H1 (cell line): ENCODE measurements at places on chromosomes 5 and 9.

DNA sequence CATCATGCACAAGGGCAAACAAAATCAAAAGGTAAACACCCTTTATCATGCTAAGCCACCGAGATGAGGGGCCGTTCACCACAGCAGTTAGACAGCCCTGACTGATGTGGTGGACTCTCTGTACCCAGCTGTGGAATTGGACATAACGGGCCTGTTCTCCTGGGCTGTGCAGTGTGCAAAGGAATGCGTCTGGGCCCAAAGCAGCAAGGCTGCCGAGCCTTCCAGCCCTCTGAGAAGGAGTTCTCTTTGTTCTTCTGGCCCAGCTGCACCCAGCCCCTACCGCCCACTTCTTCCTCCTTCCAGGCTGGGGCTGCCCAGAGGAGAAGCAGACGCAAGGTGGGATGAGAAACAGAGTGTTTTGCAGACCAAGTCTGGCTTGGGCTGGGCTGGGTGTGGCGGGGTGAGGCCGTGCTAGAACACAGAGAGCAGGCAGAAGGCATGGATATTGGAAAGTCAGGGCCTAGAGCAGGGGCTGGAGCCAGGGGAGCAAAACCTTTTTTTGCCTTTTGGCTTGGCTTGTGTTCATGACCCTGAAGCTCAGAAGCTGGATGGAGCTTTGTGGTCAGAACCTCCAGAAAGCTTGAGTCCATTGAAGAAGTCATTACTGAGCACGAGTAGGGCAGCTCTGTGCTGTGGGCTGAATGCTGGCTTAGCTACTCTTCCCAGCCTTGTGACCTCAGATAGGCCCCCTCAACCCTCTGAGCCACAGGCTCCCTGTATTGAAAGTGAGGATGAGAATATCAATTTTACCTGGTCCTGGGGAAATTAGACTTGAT, 49.8 kb upstream of the SH3PXD2B start:
- no peak for DNase-seq

DNA sequence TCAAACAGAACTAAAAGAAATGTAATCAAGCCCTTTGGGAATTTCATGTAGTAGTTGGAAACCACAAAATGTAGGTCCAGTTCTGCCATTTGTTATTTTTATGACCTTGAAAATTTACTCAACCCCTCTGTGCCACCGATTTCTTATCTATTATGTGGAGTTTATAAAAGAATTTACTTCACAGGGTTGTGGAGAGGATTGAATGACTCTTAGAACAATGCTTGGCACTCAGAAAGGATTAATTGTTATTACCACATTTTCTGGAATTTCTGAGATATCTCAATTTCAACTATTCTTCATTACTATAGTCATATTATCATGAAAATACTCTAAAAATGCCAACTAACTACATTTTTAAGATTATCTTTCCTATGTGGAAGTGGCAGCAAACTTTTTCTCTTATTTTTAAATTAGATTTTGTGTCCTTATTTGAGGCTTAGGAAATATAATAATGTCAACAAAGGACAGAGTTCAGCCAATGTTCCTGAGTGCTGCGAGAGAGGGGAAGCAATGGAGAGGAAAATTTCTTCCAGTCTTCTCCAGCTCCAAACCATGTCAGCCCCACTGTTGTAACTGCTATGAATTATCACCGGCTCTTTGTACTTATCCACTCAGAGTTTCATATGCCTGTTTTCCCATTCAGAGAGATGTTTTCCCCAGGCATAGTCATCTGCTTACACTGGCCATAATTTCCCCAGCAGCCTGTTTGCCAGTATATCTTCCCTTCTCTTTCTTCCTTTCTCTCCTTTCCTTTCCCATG, 525.6 kb downstream of the SPATA31D1 start:
- no peak for DNase-seq

DNA sequence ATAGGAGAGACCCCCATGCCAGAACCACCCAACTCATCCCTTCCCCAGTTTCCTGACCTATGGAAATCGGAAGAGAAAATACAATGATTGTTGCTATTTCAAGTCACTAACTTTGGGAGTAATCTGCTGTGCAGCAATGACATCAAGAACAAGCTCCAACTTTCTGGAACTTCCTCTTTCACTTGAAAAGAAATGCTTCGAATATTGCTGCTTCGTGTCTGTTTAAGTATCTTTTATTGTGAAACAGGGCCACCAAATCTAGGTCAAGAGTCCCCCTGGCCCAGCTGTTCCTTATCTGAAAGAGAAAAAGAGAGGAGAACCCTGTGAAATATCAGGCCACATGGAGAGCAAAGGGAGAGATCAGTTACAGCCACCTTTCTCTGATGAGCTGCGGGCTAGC, 59.4 kb upstream of the DNAH5 start:
- DNase-seq, result no peak

DNA sequence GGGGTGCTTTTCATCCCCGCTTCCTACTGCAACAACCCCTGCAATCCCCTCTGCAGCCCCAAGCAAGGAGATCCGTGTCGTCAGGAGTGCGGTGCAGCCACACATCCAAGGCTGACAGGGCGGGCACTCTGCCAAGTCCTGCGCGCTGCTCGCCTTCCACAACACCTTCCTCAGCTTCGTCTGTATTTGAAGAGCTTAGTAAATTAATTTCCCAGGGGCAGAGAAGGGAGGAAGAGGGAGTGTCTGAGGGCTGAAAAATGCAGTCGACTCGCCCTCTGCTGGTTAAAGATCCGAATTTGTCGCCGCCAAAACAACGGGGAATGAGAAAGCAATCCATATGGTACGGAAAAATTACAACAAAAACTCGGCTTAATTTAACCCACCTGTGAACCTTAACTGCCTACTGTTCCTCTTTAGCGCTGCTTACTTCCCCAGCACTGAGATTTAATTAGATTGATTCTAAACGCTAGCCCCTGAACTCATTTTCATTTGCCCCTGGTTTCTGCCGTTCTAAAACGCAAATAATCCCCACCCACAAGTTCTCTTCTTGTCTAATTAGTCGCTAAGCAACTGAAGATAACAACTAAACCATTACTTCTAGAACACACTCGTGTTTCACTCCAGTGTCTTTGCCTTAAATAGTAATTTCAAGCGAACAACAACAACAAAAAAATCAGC, 10.9 kb upstream of the PCDHB1 start:
- DNase-seq, result peak; percentile 63

GRCh38 chr5:98933445-98934072, 4.8 kb upstream of the CHD1 start:
- DNase-seq, result no peak

- DNase-seq, result no peak
Measured at GRCh38 chr5:34869256-34869655, 30.3 kb downstream of the TTC23L start.

- no peak for DNase-seq
Measured at GRCh38 chr9:75891771-75892215, 1.3 kb downstream of the PCSK5 start.

GRCh38 chr5:169796731-169797130, 159.7 kb downstream of the DOCK2 start:
- DNase-seq, result no peak

GRCh38 chr9:8419596-8420275, 620.2 kb upstream of the DMAC1 start:
- DNase-seq, result no peak

DNA sequence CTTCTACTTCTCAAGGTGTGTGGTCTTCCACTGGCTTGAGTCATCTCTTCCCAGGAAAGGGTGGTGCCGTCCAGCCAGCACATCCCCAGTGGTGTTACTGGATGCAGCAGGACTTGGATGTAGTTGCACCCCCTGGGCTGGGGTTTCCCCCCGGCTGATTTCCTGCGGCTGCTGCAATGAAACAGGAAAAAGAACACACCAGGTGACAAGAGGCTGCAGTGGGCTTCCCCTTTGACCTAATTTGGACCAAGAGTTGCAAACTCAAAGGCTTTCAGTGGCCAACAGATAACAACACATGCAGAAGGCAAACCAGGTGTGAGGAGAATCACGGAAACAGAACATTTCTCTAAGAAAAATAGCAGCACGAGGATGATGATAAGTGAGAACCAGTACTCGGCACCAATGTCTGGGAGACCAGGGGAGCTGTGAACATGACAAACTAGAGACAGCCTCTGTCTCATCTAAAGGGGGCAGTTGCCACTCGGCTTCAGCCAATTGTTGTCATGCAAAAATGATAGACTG, 83.7 kb downstream of the PDE6A start:
- peak; percentile 34 for DNase-seq

- DNase-seq, result no peak
Measured at GRCh38 chr5:171840711-171841522, 55.3 kb downstream of the SMIM23 start.

DNA sequence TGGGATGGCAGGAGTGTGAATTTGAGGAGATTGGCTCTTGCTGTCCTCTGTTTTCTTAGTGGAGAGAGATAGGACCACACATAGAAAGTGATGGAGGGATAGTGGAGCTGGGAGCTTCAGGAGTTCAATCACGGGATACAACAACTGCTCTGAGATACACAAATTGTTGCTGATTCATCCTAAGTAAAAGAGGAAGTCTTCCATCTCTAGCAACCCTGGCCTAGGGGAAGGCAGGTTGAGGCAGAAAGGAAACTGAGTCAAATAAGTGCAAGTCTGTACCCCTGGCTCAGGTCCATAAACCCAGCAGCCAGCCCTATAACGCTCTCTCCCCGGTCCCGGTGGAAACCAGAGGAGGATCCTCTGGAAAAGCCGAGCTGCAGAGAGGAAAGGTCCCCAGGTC, 97.7 kb downstream of the ADCY2 start:
- DNase-seq, result no peak

DNA sequence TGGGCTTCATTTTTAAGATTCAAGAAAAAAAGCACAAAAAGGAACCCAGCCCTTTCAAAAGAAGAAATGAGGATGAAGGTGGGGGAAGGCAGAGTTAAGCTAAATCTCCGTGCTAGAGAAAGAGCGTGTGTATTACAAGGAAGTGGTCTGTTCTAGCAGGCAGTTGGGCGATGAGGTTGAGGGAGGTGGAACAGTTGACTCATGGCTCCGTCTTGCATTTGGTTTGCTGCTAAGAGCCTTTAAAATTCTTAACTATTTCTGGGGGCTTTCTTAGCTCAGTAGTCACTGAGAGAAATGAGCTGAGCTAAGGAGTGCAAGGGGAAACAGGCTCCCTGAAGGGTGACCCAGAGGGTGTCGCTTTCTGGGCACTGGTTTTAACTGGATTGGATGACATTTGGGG, 117.4 kb downstream of the GCNT1 start:
- peak; percentile 9 for DNase-seq

- DNase-seq, result no peak
Measured at GRCh38 chr5:17243287-17244063, 26.0 kb downstream of the BASP1 start.

DNA sequence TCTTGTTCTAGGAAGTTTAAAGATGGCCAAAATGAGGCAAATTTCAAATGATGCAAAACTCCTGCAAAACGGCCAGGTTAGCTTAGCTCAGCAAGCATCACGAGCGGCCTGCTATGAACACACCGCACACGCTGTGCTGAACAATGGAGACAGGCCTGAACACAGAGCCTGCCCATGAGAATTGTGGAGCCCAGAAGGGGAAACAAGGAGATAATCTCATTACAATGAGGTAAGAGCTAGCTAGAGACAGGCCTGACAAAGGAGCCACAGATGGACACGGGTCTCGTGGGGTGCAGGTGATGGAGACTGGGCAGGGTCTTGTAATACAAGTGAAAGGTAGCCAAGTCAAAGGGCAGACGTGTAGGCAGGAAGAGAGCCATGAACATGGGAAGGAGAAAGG, 50.2 kb downstream of the PSMB7 start:
- DNase-seq, result no peak

DNA sequence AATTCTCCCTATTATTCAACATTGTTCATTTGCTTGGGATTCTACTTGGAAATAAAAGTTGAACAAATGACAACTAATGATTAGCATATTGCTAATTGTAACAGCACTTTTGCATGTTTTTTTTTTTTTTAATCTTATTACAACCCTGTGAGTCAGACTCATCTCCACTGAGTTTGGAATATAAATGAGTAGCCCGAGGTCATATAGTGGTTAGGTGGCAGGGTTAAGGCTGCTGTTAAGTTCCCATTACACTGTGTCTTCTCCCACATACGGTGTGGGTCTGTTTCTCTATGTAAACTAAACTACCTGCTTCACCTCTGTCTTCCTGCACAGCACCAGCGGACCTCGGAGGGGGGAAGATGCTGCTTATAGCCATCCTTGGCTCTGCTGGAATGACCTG, 92.4 kb downstream of the EQTN start:
- no peak for DNase-seq

DNA sequence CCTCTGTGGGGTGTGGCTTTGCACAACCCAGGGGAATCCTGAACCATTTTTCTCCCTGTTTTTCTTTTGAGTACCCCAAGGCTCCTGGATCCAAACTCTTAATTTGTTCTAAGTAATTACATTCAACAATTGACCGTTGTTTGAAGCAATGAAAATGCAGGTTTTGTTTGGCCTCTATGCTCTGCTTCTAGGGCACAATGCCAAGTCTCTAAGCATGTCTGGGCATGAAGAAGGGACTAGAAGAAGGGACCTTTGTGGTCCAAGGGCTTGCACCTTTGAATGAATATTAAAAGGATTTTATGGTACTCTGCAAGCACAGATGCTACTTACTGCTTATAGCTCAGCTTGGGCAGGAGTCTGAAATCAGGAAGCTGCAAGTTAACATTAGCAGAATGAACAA, 6.6 kb upstream of the ENC1 start:
- DNase-seq, result no peak

DNA sequence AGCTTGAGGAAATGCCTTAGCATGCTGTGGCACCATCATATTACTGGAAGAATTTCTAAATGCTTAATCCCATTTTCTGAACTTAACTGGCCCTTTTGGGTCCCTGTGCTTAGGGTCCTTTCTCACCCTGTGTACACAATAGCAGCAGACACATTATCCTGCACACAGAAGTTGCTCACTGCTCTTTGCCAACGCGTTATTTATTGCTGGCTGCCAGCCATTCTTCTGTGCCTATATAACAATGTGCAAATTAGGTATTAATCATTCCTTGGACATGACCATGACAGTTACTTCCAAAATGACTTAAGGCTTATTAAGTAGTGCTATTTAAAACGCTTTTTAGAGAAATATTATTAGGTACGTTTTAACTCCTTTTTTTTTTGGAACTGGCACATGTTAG, 134.7 kb downstream of the FBN2 start:
- no peak for DNase-seq

DNA sequence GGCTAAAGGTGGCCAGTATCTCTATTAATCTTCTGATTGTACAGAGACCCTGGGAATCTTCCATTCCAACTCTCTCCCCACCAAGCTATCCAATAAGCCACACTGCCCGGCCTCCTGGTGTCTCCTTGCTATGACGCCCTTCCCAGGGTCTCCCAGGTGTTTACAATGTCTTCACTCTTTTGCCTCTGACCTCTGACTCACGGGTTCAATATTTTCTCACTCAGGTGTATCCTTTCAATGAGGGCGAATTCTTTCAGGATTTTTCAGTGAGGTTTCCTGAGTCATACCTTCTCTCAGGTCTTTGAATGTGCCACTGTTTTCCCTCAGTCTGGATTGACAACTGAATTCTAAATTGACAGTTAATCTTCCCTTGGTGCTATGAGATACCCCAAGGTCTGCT, 53.7 kb upstream of the IRX4 start:
- no peak for DNase-seq

GRCh38 chr9:20043461-20043860, 254.6 kb upstream of the SLC24A2 start:
- DNase-seq, result no peak
